CD4-positive, alpha-beta T cell treated with Interleukin-1 beta for 1 hour (primary cell): ENCODE measurements at places on chromosomes 7 and 10.

DNA sequence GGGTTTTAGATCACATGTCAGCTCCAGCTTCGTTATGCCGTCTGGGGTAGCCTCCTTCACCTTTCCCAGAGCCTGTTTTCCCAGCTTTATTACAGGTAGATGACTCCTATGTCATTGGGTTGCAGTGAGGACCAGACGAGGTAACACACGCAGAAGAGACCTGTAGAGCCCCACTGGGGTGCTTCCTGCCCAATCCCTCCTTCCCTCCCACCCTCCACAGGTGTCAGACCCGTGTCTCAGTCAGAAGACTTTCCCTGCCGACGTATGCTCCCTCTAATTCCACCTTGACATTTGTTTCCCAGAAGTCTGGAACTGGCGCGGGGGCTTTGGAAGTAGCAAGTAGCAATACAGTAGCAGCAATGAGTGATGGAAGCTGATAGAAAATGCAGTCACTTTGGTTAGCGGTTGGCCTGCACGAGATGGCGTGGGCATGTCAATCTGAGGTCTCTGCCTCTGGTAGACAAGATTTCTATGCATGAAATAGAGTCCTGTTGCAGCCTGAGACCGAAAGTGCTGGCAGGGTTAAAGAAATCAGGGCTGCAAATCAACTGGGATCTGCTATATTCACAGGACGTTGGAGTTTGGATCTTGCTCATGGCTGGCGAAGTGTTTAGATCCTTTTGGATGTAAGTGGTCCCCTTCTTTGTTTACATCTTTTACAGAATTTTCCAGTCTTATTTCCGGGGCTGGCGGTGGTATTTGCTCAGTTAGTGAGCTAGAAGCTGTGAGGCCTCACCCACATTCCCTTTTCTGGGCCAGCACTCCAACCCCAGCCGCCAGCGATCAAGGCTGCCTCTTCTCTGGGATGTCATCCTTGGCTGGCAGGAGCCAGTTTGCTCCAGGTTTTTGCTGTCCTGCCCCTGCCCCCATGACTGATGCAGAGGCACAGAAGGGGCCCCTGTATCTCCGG, 78.3 kb upstream of the KMT2C start:
- no peak for DNase-seq

DNA sequence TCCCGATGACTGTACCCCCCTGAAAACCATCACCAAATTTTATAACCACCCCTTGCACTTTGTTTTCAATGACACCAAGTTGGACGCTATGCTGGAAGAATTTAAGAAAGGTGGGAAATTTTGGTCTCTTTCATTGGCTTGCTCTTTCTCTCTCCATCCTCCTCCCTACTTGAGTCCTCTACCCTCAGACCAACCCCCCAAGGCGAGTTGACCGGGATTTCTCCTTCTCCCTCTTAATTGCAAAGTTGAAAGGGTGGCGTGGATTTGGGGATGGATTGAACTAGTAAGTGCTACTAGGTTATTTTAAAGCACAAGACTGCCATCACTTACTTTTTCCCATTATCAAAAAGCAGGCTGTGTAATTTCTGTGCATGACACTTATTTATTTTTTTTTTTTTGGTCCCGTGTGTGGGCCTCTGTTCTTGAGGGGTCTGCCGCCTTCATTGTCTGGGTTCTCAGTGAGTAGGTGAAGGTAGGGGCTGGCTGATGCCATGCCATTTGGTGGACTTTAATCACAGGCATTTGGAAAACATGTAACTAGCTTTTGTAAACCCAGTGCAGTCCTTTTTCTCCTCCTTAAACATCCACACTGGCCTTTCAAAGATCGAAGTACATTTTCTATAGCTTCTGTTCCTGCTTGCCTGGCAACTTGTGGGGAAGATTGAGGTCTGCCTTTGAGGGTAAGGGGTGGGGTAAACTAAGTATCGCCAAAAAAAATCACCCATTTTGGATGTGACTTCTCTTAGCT, 2.1 kb downstream of the CNNM2 start:
- no peak for DNase-seq

- no peak for DNase-seq
These were observed 94.6 kb upstream of the FAM180A start for GRCh38 chr7:135843214-135843613.

GRCh38 chr7:117296066-117296465, 26.8 kb downstream of the WNT2 start:
- DNase-seq: no peak

- no peak for DNase-seq
These were observed 1093.6 kb upstream of the AUTS2 start for GRCh38 chr7:68504716-68505115.

GRCh38 chr7:3094701-3095445, 51.2 kb upstream of the CARD11 start:
- DNase-seq: peak; percentile 58

- no peak for DNase-seq
These were observed 239.1 kb downstream of the SKAP2 start for GRCh38 chr7:26625286-26625685.

DNA sequence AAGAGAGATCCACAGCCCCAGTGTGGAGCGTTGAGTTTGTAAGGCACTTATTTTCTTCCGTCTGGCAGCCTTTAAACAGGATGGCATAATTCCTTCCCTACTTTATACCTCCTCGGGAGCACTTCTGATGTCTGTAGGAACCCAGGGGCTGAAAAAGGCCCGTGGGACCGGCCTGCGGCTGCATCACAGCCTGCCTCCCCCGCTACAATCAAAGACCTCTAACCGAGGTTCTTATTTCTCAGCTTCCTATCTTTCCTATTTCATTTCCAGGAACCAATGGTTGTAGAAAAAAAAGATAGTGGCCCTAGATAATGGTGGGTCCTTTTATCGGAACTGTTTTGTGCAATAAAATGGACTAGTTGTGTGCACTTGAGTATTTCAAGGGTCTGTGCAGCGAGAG, 4.1 kb upstream of the CTBP2 start:
- DNase-seq: no peak

DNA sequence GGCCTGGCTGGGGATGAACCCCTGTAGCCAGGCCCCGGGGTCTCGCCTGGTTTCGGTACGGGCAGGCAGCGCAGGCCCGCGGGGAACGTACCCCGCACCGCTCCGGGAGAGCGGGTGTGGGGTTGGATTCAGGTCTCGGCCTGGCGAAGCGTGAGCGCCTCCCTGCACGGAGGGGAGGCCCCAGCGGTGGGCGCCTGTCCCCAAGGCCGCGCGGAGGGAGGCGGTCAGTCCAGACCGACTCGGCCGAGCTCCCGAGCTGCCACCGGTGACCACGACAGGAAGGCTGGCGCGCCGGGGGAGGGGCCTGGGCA, 378 bp upstream of the INPP5F start:
- no peak for DNase-seq

- DNase-seq: no peak
These were observed 3.1 kb upstream of the AVPI1 start for GRCh38 chr10:97690133-97690532.

- no peak for DNase-seq
These were observed 679.2 kb downstream of the SDK1 start for GRCh38 chr7:3980300-3980643.

- DNase-seq: no peak
These were observed 34.5 kb downstream of the LHPP start for GRCh38 chr10:124496150-124496549.

GRCh38 chr7:103439661-103440060, 6.3 kb downstream of the SLC26A5 start:
- DNase-seq: no peak

DNA sequence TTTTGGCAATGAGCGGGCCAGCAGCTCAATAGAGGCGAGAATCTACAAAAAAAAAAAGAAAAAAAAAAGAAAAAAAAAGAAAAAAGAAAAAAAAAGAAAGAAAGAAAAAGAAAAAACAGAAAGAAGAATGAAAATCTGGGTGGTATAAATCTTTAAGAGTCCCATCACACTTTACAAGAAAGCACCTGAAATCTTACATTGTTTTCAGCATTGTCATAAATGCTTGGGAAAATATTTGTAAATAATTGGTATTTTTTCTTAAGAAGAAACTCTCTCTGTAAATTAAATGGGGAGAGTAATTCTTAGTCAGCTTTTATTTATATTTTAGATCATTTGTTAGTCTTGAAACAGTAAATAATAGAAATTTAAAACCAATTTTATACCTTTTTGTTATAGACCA, 38.2 kb downstream of the NDUFB2 start:
- DNase-seq: no peak

DNA sequence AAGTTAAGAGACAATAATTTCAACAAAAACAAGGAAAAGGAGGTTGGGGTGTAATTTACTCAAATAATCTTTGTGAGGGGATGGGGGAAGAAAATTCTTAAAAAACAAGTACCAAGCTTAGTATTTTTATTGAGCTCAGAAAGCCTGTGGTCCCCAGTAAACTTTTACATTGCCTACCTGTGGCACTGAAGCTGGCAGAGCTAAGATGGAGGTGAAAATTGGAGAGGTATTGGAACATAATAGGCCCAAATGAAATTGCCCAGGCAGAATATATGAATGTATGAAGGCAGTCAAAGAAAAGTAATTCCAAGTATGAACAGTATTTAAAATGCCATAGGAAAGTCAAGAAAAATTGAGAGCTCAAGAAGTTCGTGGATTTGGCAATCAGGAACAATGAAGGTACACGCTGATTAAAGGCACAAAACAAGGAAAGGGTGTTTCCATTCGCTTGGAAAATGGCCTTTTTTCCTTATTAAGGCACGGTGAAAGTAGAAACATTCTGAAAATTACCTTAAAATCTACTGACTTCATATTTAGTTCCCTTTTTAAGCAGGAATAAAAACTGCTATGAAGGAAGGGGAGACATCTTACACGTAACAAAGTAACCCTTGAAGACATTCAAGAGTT, 3.4 kb upstream of the KMT2E start:
- peak; percentile 39 for DNase-seq

- no peak for DNase-seq
These were observed 444.7 kb downstream of the MAGI2 start for GRCh38 chr7:79008786-79009185.

DNA sequence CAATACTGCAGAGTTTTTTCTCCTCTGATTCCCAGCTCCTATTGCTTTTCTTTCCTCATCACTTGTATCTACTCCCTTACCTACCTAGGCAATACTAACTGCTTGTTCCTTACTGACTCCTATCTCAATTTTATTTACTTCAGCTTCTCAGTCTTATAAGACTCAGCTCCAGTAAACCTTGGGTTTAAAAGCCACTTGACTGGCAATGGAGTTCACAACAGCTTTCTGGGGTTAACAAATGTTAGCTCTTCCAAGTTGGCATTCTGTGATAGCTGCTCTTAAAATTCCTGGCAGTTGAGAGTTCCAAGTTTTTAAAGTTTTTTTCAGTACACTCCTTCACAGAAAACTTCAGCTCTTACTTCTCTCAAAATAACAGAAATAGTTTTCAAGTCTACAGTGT, 14.2 kb downstream of the ATAD1 start:
- DNase-seq: no peak

GRCh38 chr7:35992436-35992835, 160.6 kb upstream of the EEPD1 start:
- no peak for DNase-seq

DNA sequence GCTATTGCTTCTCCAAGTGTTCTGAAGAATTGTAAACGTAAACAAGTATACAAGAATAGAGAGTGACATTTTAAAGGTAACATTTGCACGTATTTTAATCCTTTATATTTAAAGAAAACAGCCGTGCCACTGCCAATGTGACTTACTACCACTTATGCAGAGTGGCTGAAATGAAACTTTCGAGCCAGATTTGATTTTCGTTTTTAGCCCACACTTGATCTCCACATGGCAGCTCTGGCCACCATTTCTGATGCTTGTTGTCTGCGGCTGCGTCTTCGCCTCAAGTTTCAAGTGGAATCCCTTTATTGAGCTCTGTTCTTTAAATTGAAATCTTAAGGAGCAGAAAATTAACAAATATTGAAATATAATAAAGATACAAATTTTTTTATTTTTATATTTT, 70.0 kb downstream of the ELAPOR2 start:
- no peak for DNase-seq

- no peak for DNase-seq
These were observed 64.2 kb downstream of the CNNM2 start for GRCh38 chr10:102982296-102982695.

GRCh38 chr7:7203813-7204575, 21.6 kb downstream of the C1GALT1 start:
- no peak for DNase-seq

DNA sequence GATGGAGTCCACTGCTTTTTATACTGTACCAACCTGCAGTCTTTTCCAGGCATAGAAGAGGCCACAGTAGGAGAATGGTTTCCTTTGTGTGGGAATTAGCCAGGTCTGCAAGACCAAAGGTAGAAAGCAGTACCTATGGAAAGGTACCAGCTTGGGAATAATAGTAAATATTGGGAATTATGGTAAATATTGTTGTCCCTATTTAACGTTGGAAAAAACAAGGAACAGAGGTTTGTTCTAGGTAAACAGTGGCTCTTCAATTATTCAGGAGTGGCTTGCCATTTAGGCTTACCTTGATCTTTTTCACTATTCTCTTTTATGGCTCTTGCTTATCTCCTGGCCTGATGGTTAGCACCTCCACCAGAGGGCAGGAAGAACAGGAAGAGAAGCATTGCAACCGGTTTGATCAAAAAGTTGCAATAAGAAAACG, 43.9 kb upstream of the GSAP start:
- DNase-seq: no peak

GRCh38 chr10:1117651-1118050, 61.5 kb downstream of the WDR37 start:
- no peak for DNase-seq

GRCh38 chr7:108875139-108875538, 305.5 kb downstream of the DNAJB9 start:
- DNase-seq: no peak

- no peak for DNase-seq
These were observed 29.4 kb downstream of the DNAJB9 start for GRCh38 chr7:108598914-108599580.

DNA sequence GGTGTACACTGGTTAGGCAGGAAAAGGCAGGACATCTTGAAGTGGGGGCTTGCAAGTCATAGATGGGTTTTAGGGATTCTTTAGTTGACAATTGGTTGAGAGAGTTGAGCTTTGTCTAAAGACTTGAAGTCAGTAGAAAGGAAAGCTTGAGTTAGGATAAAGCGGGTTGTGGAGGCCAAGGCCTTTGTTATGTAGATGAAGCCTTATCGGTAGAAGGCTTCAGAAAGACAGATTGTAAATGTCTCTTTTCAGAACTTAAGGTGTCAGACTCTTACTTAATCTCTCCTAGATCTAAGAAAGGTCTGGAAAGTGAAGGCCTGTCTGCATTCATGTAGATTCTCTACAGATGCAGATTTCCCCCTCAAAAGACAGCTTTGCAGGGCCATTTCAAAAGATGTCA, 177.4 kb downstream of the HECW1 start:
- no peak for DNase-seq

DNA sequence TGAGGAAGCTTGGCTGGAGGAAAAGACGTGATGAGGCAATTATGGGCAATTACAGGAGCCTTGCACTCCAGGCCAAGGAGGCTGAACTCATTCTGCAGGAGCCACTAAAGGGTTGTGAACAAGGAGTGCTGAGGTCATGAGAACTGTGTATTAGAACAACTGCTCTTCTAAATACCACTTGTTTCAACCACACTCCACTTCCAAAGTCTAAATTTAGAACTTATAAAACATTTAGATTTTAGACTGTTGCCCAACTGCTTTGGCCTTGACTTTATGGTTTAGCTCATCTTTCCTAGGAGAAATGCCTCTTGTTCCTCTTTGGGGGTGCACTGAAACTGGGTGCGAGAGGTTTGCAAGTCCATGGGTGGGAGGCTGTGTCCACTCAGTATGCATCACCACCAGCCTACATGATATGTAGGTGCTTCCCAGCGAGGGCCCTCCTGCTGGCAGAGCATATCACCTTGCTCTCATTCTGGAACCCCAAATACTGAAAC, 199.7 kb upstream of the AOAH start:
- DNase-seq: no peak

GRCh38 chr10:24207781-24208611, 942 bp upstream of the KIAA1217 start:
- DNase-seq: no peak
